ENCODE measurements at places on chromosomes 16 and 17. TPM values are rescaled to one million over a fixed set of nuclear protein-coding genes. Genes with fewer than 3 reads are reported as not detected.

Gene ICAM2
- total RNA-seq: 6.5 TPM

GRCh38 chr17:40490289-40490853 is 11.1 kb downstream of the TNS4 start:
- DNase-seq: peak; percentile 94

DNA sequence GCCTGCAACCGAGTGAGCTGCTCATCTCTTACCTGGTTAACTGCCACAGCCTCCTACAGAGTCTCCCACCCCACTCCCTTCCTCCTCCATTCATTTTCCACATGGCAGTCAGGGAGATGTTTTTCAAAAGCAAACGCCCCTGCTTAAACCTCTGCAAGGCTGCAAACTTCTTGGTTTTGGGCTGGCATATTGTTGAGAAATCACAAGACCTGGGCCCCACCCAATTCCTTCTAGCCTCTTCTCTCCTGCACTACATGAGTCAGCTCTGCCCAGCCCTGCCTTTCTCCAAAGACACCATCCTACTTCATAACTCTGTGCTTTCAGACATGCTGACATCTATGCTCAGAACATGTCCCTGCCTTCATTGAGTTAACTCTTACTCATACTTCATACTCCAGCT is 136.1 kb downstream of the SPACA3 start:
- no peak for DNase-seq

GRCh38 chr16:2675714-2676113 is 6.6 kb upstream of the KCTD5 start:
- DNase-seq: no peak

- peak; percentile 79 for DNase-seq
These were observed 588 bp downstream of the METTL16 start for GRCh38 chr17:2511138-2511461.

Gene NPIPA8
- total RNA-seq: not detected

DNA sequence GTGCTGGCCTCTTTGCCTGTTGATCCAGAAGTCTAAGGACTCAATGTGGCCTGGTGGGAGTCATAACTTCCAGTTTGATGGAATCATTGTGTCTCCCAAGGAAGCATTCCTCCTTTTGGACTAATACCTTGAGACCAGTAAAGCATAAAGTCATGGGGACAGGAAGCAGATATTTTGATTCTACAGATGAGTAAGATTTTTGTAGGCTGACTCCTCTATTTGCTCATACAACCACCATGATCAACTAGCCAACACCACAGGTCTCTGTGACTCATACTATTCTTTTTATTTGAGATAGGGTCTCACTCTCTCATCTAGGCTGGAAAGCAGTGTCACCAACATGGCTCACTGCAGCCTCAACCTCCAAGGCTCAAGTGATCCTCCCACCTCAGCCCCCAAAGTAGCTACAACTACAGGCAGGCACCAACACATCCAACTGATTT is 6.2 kb downstream of the MT2A start:
- DNase-seq: peak; percentile 89

- no peak for DNase-seq
These were observed 791.3 kb upstream of the SOX9 start for GRCh38 chr17:71329310-71330098.

Gene SEZ6
- not detected for total RNA-seq

Gene C16orf95
- 4.0 TPM for total RNA-seq

GRCh38 chr17:45046537-45047125 is 4.8 kb downstream of the DCAKD start:
- peak; percentile 69 for DNase-seq

Gene G6PC1
- not detected for total RNA-seq

DNA sequence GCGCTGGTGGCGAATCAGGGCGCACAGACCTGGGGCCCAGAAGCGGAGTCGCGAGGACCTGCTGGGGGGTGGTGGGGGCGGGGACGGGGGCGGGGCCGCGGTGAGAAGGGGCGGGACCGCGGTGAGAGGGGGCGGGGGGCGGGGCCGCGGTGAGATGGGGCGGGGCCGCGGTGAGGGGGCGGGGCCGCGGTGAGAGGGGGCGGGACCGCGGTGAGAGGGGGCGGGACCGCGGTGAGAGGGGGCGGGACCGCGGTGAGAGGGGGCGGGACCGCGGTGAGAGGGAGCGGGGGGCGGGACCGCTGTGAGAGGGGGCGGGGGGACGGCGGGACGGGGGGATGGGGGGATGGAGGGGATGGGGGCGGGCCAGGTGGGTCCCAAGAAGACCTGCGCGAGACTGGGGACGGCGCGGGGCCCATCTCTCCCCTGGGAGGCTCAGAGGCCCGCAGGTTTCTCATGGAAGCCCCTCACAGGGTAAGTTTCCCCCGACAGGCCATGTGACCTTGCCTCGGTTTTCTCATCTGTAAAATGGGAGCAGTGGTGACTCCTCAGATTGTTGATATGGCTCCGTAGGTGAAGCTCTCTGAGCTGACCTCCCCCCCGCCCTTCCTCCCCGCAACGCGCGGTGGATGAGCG is 28.6 kb upstream of the DBNDD1 start:
- peak; percentile 88 for DNase-seq

DNA sequence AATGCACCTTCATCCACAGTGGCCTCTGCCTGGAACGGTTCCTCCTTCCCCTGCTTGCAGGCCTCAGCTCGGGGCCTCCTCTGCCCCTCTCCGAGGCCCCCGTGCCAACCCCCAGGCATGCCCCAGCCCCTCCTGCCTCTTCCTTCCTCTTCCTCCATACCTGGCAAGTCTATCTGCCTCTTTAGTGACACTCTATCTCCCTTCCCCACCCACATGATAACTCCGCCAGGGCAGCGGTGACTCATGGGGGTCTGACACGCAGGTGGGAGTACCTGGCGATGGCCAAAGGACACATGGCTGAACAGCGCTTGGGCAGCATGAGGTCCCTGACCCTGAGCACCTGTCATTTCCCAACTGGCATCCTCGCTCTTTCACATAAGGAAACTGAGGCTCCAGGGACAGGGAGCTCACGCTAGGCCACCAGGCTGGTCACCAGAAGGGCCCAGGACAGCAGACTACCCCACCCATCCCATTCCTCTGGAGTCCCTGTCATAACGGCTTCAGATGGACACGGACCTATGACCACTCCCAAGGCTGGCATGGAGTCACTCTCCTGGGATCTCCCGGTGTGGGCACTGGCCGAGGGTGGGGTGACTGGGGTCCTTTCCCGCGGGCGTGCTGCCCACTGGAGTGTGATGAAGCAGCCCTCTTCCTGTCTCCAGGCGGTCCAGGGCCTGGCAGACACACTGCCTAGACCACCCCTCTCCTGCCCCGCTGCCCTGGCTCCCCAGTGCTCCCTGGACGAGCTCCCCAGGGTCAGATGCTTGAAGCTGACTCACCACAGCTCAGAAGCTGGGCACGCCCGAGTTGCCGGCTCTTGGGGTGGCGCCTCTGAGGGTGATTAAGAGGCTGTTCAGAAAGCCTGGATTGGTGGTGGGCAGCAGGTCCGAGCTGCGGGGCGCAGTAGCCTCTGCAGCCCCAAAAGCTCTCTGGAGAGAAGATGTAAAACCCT is 100.6 kb downstream of the ENGASE start:
- DNase-seq: peak; percentile 96

Gene ARL17A
- 7.7 TPM for total RNA-seq

GRCh38 chr16:51359141-51359955 is 208.3 kb upstream of the SALL1 start:
- no peak for DNase-seq

- DNase-seq: no peak
These were observed 25.2 kb downstream of the KANSL1 start for GRCh38 chr17:46167826-46168569.

DNA sequence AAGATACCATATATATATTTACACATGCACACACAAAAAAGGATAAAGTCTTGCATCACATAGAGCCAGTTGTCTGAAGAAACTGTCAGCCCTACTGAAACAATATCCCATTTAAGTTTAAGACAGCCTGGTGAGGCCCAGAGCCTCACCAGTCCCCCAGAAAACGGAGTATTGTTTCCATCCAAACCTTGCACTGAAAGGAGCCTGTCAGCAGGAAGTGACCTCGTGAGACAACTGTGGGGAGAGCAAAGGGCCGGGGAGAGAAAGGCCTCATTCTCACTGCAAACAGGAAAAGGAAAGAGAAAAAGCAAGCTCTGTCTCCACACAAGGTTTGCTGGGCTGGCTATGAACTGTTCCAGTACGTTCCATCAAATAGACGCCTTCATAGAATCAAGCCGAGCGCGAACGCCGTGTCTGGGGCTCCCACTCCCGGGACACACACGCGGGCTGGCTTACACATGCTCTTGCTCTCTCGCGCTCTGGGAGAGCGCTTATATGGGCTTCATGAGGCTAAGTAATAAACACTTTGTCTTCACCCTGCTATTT is 44.4 kb upstream of the ZFHX3 start:
- no peak for DNase-seq

DNA sequence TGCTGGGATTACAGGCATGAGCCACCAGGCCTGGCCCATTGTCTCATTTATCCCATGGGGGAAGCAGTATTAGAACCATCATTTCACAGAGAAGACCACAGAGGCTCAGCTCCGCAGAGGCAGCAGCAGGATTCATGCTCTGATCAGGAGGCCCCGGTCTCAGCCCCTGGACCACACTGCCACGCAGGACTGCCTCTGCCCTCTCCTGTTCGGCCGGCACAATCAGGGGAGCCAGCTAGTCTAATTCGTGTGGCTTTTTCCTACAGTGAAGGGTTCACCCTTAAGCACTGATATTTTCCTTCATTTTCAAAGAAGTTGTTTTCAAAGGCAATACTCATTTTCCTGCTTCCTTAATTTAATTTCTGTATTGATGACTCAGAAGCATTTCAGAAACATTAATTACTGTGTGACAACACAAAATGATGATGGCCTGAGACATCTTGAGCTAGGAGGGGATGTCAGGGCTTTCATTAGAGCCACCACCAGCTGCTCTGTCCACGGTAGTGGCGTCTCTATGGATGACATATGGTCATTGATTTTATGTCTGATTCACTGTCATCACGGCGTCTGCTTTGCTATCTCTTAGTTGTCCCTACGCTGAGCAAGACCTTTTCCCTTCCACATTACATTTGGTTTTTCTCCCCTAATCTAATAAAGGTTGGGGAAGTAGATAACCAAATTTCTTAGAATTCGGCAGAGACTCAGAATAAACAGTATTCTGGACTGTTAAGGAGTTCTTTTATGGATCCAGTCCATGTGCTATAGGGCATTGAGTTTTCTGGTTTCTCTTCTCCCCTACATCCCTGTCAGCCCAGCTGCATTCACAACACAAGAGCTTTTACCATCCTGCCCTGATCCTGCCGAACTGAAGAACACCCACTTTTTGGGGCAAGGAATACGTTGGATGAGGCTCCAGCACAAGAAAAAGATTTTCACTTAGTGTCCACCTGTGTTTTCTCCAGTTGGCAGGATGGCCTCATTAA is 314.0 kb downstream of the SLC39A11 start:
- no peak for DNase-seq

- no peak for DNase-seq
These were observed 39.2 kb downstream of the CEP112 start for GRCh38 chr17:66152756-66153155.

Gene MYH1
- not detected for total RNA-seq

- peak; percentile 99 for DNase-seq
These were observed 580 bp downstream of the BCAR1 start for GRCh38 chr16:75250809-75251279.

DNA sequence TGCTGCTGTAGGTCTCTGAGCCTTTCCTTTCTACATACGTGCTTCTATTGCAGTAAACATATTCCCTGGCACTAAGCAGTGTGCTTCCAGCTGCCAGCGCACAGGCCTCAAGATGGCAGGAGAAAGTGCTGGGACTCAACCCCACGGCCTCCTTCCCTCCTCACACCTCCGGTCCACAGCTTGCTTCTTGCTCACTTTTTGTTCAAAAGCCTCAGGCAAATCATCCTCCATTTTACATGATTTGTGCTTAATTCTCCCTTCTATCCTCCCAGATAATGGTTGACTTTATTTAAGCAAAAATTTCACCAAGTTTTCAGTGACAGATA is 5.4 kb downstream of the CDK5R1 start:
- DNase-seq: no peak

DNA sequence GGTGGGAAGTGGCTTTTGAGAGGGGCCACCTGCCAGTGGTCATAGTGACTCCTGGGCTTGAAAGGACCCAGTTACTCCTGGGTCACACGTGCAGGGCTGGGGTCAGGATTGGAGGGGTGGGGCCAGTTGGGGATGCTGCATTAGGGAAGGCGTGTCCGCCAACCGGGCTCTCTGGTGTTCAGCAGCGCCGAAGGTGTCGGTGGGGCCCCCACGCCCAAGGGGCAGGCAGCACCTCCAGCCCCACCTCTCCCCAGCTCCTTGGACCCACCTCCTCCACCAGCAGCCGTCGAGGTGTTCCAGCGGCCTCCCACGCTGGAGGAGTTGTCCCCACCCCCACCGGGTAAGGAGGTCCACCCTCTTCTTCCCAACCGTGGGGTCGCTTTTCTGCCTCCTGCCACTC is 9.5 kb downstream of the ABI3 start:
- DNase-seq: peak; percentile 80

Gene TBC1D3G
- total RNA-seq: not detected

DNA sequence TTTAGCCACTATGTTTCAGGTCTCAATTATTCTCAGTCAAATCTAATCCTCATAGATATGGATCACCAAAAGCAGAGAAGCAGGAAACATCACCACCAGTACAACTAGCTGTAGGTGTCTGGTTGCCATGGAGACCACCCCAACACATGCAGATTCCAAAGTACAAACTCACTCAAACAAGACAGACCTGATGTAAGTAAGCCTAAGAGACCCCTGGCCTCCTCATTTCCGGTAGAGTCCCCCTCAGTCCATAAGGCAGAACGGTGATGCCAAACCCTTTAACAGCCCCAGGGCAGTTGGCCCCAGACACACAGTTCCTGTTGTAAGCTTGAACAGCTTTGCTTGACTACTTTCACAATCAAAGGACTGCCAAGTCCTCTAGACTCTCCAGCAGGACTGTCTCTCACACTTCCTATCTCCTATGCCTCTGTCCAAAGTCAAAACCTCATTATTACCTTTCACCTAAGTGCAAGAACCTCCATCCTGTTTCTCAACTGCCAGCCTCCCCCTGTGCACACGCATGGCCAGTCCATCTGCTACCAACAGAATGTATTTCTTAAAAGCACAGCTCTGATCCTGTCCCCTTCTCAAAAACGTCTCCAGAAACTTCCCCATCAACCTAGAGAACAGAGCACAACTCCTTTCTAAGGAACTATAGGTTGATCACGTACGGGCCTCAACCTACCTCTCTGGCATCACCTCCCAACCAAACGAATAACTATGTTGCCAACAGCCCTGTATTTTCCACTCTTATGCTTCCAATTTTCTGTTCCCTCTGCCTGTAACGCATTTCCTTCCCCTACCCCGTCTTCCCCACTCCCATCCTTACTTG is 23.9 kb downstream of the SLC39A11 start:
- DNase-seq: no peak

DNA sequence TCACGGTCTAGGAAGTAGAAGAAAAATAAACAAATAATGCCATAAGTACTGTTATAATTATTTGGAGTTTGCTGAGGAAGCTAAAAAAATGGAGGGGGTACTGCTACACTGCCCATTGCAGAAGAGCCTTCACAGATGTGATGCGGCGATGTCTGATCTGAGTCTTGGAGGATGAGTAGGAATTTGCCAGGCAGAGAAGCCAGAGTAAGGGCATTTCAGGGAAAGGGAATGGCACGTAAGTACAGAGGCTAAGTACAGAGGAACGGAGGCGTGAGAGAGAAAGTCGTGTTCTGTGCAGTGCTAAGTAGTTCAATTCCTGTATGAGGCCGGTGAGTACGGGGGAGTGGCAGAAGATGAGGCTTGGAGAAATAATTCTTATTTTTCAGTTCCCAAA is 741 bp upstream of the GRB2 start:
- peak; percentile 19 for DNase-seq

GRCh38 chr17:59533694-59534093 is 31.7 kb upstream of the DHX40 start:
- no peak for DNase-seq

Data from osteoblast (primary cell).